ENCODE measurements at places on chromosomes 6 and 20.

DNA sequence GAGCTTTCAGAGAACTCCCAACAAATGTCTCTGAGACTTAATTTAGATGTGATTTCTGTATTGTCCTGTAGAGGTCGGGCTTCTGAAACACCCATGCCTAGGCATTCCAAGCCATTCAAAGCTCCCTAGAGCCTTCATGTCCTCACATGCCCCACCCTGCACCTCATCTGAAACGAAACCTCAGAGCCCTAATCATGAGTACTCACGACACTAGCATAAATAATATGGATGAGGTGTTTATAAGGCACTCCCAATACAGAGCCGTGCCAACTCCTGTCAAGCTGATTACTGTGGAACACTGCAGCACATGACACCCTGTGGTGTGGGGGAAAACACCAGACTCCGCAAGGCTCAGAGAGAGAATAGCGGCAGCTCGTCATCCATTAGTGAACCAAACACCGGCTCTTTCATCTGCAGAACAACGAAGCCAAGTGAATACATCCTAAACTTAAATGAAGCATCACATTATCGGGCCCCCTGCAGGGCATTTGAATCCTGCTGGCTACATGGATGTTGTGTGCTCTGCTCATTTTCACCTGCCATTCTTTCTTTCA, 83.8 kb downstream of the FNDC1 start:
- peak; percentile 74 for DNase-seq

GRCh38 chr20:45758096-45758495, 33.6 kb downstream of the WFDC3 start:
- no peak for DNase-seq

- DNase-seq: no peak
These were observed 943 bp downstream of the ZUP1 start for GRCh38 chr6:116667623-116668022.

- DNase-seq: no peak
These were observed 33.9 kb downstream of the ADTRP start for GRCh38 chr6:11744753-11745152.

DNA sequence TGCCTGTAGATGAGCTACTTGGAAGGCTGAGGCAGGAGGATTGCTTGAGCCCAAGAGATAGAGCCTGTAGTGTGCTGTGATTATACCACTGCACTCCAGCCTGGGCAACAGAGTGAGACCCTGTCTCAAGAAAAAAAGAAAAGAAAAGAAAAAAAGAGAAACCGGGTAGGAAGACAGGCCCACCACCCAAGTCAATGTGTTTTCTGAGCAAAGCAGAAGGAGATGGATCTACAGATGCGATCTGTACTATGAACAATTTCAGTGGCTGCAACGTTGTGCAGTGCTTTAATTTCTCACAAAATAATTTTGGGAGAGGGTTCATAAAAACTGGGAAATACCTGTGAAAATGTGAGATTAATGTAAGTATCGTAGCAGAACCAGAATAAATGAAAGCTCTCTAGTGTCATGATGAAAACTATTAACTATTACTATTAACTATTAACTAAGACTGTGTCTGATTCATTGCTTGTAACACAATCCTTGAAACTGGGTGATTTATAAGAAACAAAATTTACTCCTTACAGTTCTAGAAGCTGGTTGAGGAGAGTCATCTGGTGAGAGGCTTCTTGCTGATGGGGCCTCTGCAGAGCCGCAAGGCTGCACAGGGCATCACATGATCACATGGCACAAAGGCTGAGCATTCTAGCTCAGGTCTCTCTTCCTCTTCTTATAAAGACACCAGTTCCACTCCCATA, 233.1 kb upstream of the ZNF217 start:
- no peak for DNase-seq

DNA sequence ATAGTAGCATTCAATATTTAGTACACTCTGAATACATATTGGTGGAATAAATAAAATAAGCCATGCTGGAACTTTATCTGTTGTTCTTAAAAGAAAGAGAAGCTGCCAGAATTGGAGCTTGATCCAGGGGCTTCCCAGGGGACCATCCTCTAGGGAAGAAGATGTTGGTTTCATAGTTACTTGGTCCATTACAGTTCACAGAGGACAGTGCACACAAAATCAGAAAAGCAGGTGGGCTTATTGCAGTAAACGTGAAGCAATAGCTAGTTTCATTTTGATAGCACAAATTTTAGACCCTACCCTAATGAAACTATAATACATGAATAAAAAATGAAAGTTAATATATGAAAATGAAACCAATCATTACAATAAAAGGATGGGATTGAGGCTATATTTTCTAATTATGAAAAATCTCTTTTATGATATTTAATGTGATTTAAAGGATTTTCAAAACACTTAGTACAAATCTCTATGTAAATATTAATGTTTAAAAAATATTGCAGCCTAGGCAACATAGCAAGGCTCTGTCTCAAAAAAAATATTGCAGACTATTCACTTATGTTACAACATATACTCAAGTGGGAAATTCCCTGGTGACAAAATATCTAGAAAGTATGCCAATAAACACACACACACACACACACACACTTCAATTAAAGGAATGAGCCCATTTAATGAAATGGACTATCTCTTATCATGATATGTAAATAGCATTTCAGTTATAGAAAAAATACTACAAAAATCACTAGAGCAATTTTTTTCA, 227.0 kb upstream of the MARCKS start:
- no peak for DNase-seq

DNA sequence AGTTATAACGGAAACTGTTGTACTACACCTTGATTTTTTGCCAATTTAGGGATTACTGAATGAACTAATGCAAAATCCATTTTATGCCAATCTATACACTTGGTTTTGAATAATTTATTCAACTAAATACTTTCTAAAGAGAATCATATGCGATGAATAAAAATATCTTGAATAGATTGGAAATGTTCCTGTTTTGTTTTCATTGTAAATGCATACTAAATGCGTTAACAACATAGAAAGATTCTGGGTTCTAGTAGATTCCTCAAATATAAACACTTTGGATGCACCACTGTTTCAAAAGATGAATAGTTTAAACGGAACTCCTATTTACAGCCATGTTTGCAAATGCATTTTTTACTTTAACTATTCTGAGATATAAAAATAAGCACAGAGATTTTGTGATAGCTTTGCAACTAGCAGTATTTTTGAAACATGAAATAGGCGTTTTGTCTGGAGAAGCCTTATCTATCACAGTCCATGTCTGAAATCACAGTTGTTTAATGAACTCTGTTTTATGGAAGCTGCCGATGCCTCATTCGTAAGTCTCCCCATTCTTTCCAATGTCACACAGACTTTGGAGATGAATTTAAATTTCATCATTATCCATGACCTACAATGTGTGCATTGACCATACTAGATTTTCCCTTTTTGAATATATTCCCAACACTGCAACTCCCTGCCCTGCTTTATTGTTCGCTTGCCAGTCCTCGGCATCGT, 277.7 kb upstream of the QKI start:
- DNase-seq: no peak

- no peak for DNase-seq
These were observed 602.6 kb upstream of the PTCHD4 start for GRCh38 chr6:48713612-48714011.

DNA sequence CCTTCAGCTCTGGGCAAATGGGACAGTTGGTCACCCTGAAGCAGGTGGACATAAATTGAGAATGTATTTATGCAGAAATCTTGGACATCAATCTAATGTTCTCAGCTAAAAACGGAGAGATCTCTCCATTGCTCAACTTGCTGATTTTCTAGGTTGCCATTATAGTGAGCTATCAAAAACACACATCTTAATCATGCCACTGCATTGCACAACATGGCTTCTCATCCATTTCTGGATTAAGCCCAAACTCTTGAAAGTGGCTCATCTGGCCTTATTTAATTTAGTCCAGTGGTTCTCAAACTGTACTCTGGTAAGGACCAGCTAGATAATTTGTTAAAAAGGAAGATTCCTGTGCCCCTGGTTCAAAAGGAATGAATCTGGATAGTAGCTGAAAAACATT, 324.9 kb upstream of the CITED2 start:
- DNase-seq: no peak

DNA sequence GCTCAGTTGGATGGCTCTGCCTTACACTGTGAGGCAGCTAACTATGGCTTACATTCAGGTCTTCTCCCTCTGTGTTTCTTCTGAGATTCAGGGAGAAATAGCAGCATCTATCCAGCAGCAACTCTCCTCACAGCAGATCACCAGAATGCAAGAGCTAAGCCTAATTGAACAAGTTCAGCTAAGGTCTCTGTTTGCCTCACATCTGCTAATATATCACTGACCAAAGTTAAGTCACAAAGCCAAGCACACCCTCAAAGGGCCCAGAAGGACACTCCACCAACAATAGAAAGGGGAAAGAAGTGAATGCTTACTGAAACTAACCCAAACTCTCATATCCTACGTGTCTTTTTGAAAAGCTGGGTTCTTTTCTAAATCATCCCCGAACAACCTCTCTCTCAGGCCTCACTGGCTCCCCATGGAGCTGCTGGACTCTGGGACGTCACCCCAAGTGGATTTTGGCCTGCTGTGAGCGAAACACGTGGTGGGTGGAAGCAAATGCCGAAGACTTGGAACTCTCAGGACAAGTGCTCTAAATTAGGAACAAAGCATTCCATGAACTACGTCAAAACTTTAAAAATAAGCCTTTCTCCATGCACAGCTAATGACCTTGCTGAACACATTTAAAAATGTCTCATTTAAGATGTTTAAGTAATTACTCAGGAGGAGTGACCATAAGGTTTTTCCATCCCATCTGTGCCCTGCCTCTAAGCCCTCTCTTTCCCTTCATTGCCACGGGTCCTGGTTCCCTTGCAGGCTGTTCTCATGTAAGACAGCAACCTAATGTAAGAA, 167.5 kb upstream of the PLCB4 start:
- DNase-seq: no peak

GRCh38 chr20:3103369-3104032, 19.0 kb upstream of the AVP start:
- no peak for DNase-seq

DNA sequence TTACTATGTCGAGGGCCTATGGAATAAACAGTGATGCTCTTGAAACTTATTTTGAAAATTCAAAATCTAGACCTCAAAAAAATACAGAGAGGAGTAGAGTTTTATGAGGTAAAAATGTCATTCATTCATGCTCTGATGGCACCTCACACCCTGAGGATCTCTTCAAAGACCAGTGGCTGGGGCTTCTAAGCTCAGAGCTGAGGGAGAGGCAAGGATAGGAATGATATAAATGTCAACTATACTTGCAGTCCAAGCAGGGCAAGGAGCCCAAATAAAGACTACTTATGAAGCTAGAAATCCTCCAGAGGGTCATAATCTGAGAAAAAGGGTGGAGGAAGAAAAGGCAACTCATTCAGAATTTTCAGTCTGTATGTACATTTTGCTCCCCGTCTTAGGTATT, 136.7 kb upstream of the CARMIL1 start:
- no peak for DNase-seq

DNA sequence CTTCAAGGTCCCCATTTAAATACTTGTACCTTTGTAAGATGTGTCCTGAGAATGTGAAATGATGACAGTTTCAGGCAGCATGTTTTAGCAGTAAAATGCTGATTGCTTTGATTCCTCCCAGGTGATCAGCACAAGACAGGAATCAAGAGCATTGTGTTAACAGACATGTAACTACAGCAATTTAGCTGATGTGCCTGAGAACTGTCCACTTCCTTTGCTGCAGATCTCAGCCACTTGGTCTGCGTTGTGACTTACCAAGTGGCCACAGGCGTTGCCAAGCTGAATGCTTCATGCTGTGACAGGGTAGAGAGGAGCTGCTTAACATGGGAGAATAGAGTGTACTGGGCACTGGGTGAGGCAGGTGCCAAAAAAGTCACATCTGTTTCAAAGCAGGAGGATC, 767.0 kb upstream of the POU3F2 start:
- peak; percentile 47 for DNase-seq

DNA sequence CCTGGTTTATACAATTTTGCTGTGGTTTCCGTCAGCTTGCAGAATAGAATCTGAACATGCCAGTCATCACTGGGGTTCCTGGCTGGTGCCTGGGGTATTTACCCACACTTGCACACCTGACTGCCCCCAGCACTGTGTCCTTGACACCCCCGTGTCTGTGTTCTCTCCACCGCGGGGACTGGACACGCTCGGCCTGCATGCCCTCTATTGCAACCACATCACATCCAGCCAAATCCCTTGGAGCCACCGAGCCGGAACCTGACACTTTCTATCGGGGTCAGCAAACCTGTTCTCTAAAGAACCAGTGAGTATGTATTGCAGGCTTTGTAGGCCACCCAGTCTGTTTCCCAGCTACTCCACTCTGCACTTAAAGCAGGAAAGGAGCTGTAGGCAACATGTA, 527.5 kb downstream of the PRKN start:
- no peak for DNase-seq

- DNase-seq: no peak
These were observed 344.7 kb downstream of the CDC5L start for GRCh38 chr6:44732243-44732642.

- no peak for DNase-seq
These were observed 75.1 kb downstream of the ARID1B start for GRCh38 chr6:156852147-156852857.

DNA sequence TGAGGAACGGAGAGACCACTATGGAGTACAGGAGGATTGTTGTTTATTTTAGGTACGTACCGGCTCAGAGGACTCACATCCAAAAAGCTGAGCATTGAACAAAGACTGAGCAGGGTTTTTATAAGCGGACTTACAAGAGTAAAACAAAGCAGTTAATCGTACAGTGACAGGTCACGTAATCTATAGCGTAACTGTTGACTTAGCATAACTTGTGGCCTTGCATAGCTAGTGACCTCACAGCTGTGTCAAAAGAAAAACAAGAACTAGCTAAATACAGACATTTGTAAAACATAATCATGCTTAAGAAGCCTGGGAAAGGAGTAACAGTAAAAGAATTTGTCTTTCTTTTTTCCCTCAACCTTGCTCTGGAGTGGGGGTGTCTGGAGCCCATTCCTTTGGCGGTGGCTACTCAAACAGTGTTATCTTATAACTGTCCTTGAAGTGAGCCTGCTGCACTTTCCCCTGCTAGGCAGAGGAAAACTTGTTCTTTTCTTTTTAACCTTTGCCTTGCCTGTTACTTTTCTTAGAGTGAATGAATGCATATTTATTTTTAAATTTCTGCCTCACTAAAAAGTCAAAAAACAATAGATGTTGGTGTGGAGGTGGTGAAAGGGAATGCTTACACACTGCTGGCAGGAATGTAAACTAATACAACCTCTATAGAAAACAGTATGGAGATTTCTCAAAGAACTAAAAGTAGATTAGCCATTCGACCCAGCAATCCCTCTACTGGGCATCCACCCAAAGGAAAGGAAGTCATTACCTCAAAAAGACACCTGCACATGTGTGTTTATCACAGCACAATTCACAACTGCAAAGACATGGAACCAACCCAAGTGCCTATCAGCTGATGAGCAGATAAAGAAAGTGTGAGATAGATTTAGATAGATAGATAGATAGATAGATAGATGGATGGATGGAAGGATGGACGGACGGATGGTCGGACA, 109.0 kb downstream of the TAF4 start:
- DNase-seq: no peak
